Activated gamma-delta T cell (primary cell): ENCODE measurements at places on chromosomes 1 and 21.

GRCh38 chr1:7385471-7386225, 385.4 kb upstream of the VAMP3 start:
- no peak for DNase-seq

DNA sequence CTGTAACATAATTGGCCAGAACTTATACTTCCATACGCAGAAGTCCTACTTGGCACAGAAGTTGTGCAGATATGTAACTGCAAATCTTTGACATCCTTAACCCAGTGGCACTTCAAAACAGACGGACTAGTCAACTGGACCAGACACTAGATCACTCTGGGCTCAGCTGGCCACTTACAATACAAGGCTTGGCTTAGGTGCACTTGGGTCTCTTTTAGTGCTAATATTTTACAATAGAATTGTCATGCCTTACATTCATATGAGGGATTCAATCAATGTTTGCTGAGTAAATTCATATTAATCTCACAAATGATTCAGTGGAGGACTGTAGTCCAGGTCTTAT, 20.1 kb downstream of the XKR8 start:
- no peak for DNase-seq

DNA sequence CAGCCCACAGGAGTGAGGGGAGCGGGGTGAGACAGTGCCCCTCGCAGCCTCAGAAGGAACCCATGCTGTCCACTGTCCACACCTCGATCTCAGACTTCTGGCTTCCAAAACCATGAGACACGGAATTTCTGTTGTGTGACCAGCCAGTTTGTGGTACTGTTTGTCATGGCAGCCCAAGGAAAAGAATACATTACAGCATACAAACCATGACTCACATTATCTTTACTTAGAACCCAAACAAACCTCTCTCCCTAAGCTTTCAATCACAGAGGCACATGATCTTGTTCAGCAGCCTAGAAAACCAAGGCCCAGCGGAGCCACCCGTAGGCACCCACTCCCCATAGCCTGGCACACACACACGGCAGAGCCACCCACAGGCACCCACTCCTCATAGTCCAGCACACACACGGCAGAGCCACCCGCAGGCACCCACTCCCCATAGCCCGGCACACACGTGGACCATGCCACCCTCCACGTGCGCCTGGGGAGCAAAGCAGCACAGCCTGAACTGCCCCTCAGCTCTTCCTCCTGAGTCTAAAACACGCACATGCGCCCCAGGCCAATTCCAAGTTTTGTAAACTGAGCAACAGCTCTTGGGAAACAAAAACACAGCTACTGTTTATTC, 458 bp upstream of the KRTAP10-4 start:
- no peak for DNase-seq

- no peak for DNase-seq
Observed at GRCh38 chr1:213973129-213973528, 14.6 kb upstream of the PROX1 start.

GRCh38 chr1:8473891-8474300, 156.0 kb downstream of the SLC45A1 start:
- no peak for DNase-seq

DNA sequence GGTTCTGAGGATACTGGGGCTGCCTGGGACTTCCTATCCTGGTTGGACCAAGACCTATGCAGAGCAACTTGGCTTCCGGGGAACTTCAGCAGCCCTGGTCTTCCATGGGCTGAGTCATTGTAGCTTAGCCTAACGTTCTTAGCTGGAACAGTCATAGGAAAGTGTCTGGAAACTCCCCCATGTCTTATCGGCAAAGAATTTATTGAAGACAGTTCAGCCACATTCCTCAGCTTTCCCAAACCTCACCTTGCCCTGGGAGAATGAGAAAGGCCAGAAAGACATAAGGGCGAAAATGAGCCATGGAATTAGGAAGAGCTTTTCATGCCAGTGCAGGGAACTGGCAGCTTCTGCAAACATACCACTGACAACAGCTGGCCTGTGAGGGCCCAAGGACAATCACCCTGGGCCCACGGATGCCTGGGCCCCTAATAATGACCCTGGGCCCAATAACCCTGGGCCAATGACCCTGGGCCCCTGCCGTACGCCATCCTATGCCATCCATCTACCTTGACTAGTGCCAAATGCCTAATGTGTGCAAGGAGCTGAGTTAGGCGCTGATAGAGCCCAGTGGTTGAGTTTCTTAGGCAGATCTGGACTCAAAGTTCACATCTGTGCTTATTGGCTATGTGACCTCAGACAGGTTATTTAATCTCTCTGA, 114.4 kb upstream of the GADD45A start:
- no peak for DNase-seq
